HS-5 (cell line): ENCODE measurements at places on chromosomes 2 and 18.

DNA sequence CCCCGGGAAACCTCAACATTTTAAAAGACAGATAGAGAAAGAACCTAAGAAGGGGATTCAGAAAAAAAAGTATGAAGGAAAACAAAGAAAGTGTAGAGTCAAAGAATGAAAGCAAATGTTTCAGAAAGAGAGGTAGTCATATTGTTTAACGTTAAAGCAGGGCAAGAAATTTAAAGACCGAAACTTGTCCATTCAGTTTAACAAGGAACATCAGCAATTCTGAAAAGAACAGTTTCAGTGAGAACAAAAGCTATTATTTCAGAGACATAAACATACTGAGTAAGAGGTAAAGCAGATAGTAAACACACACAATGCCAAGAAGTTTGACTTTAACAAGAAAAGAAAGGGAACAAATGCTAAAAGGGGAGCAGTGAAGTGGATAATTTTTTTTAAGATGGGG lies 41.1 kb downstream of the MBD2 start:
- DNase-seq = no peak

DNA sequence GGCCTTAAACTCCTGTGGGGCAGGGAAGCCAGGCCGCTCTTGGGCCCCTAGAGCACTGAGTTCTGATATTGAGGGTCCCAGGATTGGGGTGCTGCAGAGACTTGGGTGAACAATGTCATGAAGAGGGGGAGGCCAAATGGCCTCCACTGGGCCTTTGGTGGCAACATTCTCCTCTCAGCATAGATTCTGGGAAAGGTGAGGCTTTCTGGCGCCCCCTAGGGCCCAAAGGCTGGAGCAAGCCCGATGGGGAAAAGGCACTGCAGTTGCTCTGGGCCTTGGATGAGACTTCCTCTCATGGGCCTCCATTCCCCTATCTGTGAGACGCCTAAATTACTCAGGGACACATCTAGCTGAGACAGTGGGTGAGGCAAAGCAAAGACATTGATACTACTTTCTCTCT lies 84.8 kb downstream of the ACAA2 start:
- DNase-seq = no peak

DNA sequence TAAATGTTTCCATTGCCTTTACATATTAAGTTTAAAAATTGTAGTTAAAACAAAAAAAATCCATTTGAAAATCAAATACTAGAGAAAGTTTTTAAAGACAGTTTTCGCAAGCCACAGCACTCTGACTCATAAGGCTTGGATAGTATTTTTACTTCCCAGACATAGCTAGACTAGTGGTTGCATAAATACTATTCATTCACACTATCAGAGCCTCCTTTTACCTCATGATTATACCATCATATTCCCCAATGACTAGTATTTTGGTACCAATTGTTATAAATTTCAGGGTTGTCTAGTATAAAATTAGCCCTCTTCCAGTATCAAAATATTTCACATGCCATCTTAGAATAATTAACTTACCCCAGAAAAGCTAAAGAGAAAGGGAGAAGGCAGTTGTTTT lies 393.5 kb downstream of the ERBB4 start:
- DNase-seq = peak; percentile 30

DNA sequence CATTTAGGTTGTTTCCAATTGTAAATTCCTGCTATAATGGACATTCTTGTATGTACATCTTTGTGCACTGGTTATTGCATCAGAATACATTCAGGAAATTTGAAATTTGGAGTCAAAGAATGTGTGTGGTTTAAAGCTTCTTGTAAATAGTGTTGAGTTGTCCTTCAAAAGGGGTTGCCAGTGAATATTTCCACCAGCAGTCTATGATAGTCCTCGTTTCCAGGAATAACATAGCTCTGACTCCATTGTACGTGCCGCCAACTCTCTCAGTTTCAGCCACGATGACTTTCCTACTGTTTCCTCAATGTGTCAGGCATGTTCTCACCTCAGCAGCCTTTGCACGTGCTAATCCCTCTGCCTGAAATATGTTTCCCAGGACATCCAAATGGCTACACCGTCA lies 10.9 kb upstream of the HS6ST1 start:
- peak; percentile 49 for DNase-seq

DNA sequence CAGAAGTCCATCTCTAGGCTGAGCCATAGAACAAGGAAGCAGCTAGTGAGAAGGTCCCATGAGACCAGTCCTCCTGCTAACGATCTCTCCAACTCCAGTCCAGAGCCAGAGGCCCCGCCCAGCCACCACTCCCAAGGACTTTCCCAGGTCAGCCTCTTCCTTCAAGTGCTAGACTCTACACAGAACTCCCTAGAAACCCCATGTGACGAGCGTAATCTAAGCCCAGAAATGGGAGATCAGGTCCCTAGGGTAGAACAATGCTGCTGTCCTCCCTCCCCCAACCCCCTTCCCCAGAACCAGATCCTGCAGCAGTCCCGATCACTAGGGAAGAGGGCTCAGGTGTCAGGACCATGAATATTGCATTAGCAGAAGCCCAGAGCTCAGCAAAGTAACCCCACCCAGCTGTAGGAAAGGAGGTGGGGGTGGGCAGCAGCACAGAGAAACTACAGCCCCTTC lies 6.9 kb downstream of the DCTN1 start:
- no peak for DNase-seq
